Fibroblast of the conjunctiva (primary cell): ENCODE measurements at places on chromosomes 7 and 10.
A peak's percentile ranks its signal among the peaks of the same experiment; 100 is the strongest.

- no peak for DNase-seq
These were observed 153.4 kb upstream of the FEZF1 start for GRCh38 chr7:122457969-122458368.

GRCh38 chr7:5629941-5630340 lies 151.5 kb downstream of the RNF216 start:
- no peak for DNase-seq

DNA sequence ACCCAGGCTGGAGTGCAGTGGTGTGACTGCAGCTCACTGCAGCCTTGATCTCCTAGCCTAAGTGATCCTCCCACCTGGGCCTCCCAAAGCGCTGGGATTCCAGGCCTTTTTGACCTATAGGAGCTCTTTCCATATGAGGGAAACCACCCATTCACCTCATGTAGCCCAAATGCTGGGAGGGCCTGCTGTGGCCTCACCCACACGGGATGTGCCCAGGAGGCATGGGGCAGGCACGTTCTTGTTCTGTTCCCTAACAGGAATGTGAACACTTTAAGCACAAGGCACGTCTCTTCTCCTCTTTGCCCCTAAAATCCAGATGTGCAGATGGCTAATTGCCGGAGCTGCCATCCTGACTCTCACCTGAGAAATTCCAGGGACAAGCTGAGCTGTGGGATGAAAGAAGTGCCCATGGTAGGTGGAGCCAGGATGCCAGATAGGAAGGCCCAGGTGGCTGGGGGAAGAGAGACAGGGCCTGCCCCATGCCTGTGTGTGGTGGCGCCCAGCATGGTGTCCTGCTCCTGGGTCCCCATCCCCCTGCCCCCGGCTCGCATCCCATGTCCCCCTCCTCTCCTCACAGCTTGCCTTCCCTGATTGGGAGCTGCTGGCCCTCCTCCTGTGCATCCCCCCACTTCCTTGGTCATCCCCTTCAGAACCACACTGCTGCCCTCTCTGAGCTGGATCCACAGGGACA lies 17.3 kb downstream of the CAMK2B start:
- DNase-seq, result no peak

GRCh38 chr7:44114586-44115310 lies 8.6 kb downstream of the POLD2 start:
- no peak for DNase-seq

DNA sequence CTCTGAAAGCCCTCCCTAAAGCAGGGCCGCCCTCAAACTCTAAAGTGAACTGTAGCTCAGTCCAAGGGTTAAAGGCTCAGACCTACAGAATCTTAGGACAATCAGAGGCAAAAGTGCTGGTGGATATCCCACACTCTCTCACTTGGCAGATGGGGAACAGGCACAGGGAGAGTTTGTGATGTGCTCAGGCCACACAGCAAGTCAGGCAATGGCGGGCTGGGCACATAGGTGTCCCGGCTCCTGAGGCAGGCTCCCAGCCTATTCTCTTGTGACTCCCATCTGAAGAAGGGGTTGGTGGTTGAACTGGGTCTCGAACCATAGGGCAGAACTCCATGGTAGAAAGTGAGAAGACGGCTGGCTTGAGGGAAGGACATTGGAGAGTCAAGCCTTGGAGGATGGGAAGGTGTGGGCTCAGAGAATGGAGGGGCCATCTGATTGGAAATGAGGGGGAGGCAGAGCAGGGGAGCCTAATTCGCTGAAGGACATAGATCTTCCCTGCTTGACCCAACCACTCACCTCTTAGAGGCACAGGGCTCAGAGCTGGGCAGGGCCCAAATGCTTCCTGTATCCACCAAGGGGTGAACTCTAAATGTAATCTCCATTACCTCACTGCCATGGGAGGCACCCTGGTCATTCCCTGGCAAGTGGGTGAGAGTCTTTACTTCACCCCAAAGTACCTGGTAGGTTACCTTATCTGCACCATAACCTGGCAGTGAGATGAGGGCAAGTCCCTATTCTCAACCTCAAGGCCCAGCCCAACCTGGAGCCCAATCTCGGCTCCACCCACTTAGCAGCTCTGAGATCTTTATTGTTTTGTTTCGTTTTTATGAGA lies 4.9 kb upstream of the ZMIZ1 start:
- no peak for DNase-seq

DNA sequence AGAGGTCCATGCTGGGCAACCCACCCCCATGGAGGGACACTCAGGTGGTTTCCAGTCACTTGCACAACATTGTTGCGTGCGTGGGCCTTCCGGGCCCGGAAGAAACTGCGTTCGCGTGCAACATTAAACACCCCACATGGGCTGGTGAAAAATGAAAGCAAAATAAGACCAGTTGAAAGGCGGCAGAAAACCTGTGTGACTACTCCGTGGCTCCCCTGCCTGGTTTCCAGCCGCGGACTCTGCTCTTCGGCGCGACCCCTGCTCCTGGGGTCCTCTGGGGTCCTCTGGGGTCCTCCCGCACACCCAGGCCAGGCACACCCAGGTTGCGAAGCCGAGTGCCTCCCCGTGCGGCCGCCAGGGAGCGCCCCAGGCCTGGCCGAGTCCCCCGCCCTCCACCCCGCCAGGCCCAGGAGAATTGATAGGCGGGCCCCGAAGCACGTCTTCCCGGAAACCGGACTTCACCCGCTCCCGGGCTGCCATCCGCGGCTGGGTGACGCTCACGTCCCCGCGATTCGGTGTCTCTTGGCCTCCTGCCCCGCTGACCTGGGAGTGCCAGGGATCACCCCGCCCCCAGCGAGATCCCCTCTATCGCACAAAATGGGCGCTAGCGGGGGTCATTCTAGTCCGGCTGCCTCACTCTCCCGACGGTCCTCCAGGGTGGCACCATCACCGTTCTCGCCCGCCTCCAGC lies 1.9 kb upstream of the SH2D4B start:
- DNase-seq, result peak; percentile 24

GRCh38 chr7:4659551-4660286 lies 22.4 kb upstream of the FOXK1 start:
- DNase-seq, result no peak

DNA sequence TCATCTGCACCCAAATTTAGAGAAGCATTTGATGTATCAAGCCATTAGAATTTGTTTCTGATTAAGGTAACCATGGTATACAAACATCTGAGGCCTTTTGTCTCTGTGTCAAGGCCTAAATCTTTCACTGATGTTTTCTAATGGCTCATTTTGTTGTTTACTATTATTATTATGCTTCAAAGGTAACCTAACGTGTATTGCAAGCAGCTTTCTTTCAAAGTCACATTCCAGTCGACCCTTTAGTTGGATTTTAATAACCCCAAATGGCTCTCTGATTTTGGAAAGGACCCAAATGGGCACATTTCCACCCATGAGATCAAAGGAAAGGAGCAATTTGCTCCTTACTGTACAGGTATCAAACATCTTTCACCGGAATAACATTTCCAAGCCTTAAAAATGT lies 46.7 kb upstream of the WNT16 start:
- no peak for DNase-seq

DNA sequence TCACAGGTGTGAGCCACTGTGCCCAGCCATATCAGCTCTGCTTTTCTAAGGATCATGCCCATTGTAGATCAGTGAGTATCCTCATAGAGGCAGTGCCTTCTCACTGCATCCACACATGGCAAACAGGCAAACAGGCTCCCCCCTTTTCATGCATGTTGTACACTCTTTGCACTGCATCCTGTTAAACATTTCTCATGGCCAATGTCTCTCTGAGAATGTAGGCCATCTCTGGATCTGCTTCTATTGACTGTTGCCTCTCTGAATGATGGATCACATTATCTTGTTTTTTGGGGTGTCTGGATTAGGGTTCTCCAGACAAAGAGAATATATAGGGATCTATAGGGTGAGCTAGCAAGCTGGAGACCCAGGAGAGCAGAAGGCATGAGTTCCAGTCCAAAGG lies 13.1 kb upstream of the PPIA start:
- DNase-seq, result no peak

DNA sequence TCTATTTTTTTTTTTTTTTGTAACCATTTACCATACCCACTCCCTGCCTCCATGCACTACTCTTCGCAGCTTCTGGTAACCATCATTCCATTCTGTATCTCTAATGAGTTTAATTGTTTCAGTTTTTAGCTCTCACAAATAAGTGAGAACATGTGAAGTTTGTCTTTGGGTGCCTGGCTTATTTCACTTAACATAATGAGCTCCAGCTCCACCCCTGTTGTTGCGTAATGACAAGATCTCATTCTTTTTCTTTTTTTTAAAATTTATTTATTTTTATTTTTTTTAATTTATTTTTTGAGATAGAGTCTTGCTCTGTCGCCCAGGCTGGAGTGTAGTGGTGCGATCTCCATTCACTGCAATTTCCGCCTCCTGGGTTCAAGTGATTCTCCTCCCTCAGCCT lies 142.3 kb upstream of the PCLO start:
- DNase-seq, result no peak

DNA sequence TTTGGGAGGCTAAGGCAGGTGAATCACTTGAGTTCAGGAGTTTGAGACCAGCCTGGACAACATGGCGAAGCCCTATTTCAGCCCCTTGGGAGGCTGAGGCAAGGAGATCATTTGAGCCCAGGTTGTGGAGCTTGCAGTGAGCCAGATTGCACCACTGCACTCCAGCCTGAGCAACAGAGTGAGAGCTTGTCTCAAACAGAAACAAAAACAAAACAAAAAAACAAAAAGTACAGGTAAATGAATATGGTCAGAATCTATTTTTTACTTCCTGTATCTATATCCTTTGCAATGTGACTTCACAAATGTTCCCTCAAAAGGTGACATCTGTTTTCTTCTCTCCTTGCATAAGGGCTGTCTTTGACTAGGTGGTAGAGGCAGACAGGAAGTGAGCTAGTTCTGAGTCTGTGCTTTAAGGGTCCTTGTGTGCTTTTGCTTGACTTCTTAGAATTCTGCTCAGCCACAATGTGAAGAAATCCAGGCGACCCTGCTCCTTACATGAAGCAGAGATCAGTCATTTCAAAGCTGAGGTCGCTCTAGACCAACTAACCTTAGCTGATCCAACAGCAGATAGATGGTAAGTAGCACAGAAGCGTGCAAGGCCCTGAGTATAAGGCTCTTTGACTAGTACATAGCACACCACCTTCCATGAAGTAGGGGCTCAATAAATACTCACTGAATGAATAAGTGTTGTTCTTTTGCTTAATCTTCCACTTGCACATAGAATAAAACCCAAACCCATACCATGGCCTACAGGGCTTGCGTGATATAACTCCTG lies 423.2 kb upstream of the PCDH15 start:
- no peak for DNase-seq

DNA sequence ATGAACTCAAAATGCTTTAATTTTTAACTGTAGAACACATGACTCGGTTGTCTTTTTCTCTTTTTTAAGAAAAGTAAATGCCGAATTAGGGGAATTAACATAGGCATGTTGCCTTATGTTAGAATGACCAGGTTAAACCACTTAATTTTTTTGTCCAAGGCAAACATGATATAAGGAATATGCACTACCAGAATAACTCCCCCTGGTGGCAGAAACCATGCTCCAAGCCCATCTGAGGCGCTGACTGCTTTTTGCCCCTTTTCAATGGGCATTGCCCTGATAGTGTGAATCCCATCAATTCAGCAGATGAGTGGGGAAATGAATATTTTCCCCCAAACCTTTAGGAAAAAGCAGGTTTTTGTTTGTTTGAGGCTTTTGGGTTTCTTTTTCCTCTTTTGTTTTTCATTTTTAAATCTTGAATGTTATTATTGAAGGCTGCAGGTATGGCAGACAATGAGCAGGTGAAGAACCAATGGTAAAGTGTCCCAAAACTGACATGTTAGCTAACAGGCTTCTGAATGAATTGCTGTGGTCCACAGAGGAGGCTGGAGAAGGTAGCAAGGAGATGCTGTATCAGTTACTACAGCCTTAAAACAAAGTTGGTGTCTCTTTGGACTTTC lies 284.3 kb downstream of the SORCS3 start:
- peak; percentile 6 for DNase-seq
